ENCODE measurements at places on chromosomes 6 and 20.

GRCh38 chr6:10613077-10613476, 81.3 kb downstream of the C6orf52 start:
- no peak overlapping the region for H3K4me3 ChIP-seq
- H3K36me3 ChIP-seq = no peaks in the 10 kb centered on the region
- no peaks in the 10 kb centered on the region for H3K27me3 ChIP-seq
- no peaks in the 10 kb centered on the region for H3K4me1 ChIP-seq

DNA sequence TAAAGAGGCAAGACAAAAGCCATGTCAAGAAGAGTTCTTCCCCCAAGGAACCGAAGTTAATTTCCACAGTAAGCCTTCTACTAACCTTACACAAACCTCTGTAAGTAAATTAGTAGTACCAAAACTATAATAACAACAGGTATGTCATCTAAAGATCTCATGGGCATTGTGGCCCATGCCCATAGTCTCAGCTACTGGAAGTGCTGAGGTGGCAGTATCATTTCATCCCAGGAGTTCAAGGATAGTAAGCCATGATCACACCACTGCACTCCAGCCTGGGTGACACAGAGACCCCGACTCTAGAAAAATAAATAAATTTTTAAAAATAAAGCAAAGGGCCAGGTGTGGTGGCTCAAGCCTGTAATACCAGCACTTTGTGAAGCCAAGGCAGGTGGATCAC, 29.2 kb downstream of the MDN1 start:
- H3K4me3 ChIP-seq = no peak overlapping the region
- DNase-seq = no peak
- no peaks in the 10 kb centered on the region for H3K36me3 ChIP-seq
- H3K27ac ChIP-seq = no peak overlapping the region

- H3K4me1 ChIP-seq = peaks cover 9% of the 10 kb centered on the region
- no peak overlapping the region for H3K4me3 ChIP-seq
- no peaks in the 10 kb centered on the region for H3K27me3 ChIP-seq
- DNase-seq = peak; percentile 77
These were observed 44.2 kb upstream of the SLC9A8 start for GRCh38 chr20:49768204-49769047.

DNA sequence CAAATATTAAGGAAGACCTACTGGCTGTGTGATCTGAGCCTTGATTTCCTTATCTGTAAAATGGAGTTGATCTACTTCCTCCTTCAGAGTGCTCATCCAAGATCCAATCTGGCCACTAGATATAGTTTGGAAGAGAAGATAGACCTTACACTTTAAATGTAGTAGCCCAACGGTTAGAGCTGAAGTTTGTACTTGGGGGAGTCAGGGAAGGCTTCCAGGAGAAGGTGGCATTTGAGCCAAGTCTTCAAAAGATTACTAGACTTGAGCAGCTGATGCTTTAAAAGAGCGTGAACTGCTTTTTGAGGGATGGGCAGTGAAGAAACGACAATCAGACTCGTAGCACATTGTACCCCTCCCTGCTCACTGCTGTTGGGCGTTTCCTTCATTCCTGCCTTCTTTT, 3.6 kb downstream of the LBP start:
- H3K4me1 ChIP-seq = no peaks in the 10 kb centered on the region
- no peaks in the 10 kb centered on the region for H3K27me3 ChIP-seq
- H3K36me3 ChIP-seq = no peaks in the 10 kb centered on the region
- DNase-seq = no peak
- H3K27ac ChIP-seq = no peak overlapping the region

DNA sequence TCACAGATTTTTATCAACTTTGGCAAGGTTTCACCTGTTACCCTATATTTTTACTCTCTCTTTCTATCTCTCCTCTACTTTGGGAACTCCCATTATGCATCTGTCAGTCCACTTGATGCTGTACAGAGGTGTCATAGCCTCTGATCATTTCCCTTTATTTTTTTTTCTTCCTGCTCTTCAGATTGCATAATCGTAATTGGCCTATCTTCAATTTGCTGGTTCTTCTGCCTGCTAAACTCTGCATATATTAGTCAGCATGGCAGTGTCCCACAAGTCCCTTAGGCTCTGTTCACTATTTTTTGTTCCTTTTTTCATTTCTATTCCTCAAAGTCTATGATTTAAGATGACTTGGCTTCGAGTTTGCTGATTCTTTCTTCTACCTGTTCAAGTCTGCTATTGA, 44.7 kb upstream of the MICB start:
- H3K36me3 ChIP-seq = no peaks in the 10 kb centered on the region
- no peaks in the 10 kb centered on the region for H3K4me1 ChIP-seq
- peaks cover 3% of the 10 kb centered on the region for H3K27me3 ChIP-seq
- H3K4me3 ChIP-seq = no peak overlapping the region
- no peak for DNase-seq
- H3K27ac ChIP-seq = no peak overlapping the region

- H3K27me3 ChIP-seq = no peaks in the 10 kb centered on the region
- H3K36me3 ChIP-seq = no peaks in the 10 kb centered on the region
- no peaks in the 10 kb centered on the region for H3K4me1 ChIP-seq
- no peak overlapping the region for H3K27ac ChIP-seq
These were observed 210.5 kb upstream of the RSPO3 start for GRCh38 chr6:126907996-126908395.

- no peaks in the 10 kb centered on the region for H3K36me3 ChIP-seq
- H3K27ac ChIP-seq = no peak overlapping the region
- no peak for DNase-seq
- no peak overlapping the region for H3K4me3 ChIP-seq
- no peaks in the 10 kb centered on the region for H3K4me1 ChIP-seq
- no peaks in the 10 kb centered on the region for H3K27me3 ChIP-seq
These were observed 148.2 kb upstream of the RIPOR2 start for GRCh38 chr6:25083784-25084507.

- DNase-seq = no peak
- H3K4me3 ChIP-seq = no peak overlapping the region
- H3K27me3 ChIP-seq = peaks cover 12% of the 10 kb centered on the region
- no peak overlapping the region for H3K27ac ChIP-seq
- no peaks in the 10 kb centered on the region for H3K36me3 ChIP-seq
These were observed 10.0 kb upstream of the DTNBP1 start for GRCh38 chr6:15672818-15673217.

GRCh38 chr20:45826381-45827019, 612 bp downstream of the TNNC2 start:
- H3K4me3 ChIP-seq = no peak overlapping the region
- no peaks in the 10 kb centered on the region for H3K36me3 ChIP-seq
- peaks cover 5% of the 10 kb centered on the region for H3K27me3 ChIP-seq
- peak overlapping the region; percentile 34 for H3K27ac ChIP-seq

- peaks cover 8% of the 10 kb centered on the region for H3K4me1 ChIP-seq
- H3K27me3 ChIP-seq = peaks cover 3% of the 10 kb centered on the region
- H3K4me3 ChIP-seq = no peak overlapping the region
- no peak overlapping the region for H3K27ac ChIP-seq
These were observed 1.3 kb downstream of the RGS19 start for GRCh38 chr20:64077876-64078551.

- H3K4me3 ChIP-seq = no peak overlapping the region
- H3K27me3 ChIP-seq = no peaks in the 10 kb centered on the region
- H3K27ac ChIP-seq = no peak overlapping the region
- no peaks in the 10 kb centered on the region for H3K4me1 ChIP-seq
- no peaks in the 10 kb centered on the region for H3K36me3 ChIP-seq
- no peak for DNase-seq
These were observed 85.2 kb downstream of the PRSS35 start for GRCh38 chr6:83597511-83597910.

- no peaks in the 10 kb centered on the region for H3K27me3 ChIP-seq
- H3K27ac ChIP-seq = no peak overlapping the region
- H3K4me3 ChIP-seq = no peak overlapping the region
- no peaks in the 10 kb centered on the region for H3K4me1 ChIP-seq
- no peaks in the 10 kb centered on the region for H3K36me3 ChIP-seq
- no peak for DNase-seq
These were observed 270.9 kb upstream of the JARID2 start for GRCh38 chr6:14974792-14975470.

- no peaks in the 10 kb centered on the region for H3K36me3 ChIP-seq
- no peak overlapping the region for H3K4me3 ChIP-seq
- no peaks in the 10 kb centered on the region for H3K4me1 ChIP-seq
- H3K27me3 ChIP-seq = peaks cover 7% of the 10 kb centered on the region
- no peak for DNase-seq
These were observed 95.0 kb downstream of the CDH26 start for GRCh38 chr20:60053125-60053817.

GRCh38 chr6:131132360-131132759, 2.9 kb upstream of the AKAP7 start:
- no peak overlapping the region for H3K4me3 ChIP-seq
- no peak for DNase-seq
- H3K27me3 ChIP-seq = no peaks in the 10 kb centered on the region
- peaks cover 2% of the 10 kb centered on the region for H3K4me1 ChIP-seq

- H3K27ac ChIP-seq = no peak overlapping the region
- no peaks in the 10 kb centered on the region for H3K36me3 ChIP-seq
- DNase-seq = no peak
- H3K4me3 ChIP-seq = no peak overlapping the region
- no peaks in the 10 kb centered on the region for H3K4me1 ChIP-seq
These were observed 149.7 kb downstream of the LAMA2 start for GRCh38 chr6:129032602-129033001.

DNA sequence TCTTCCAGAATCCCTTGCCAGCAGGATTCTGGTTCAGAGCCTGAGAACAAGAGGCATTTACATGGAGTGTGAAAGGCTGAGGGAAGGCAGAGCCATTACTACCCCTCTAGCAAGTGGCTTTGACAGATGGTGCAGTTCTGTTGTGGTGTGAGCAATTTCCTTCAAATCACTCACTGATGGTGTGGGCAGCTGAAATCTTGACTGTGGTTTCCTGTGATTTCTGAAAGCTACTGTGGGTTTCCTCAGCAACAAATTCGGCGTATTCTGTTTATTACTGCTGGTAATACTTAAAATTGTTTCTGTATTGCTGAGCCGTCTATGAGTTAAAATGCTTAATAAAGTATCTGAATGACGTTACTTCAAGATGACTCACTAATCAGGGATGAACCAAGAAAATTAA, 181.5 kb upstream of the TCF21 start:
- no peaks in the 10 kb centered on the region for H3K36me3 ChIP-seq
- H3K27me3 ChIP-seq = no peaks in the 10 kb centered on the region
- H3K4me1 ChIP-seq = peaks cover 6% of the 10 kb centered on the region
- H3K4me3 ChIP-seq = no peak overlapping the region

- no peaks in the 10 kb centered on the region for H3K4me1 ChIP-seq
- H3K27ac ChIP-seq = no peak overlapping the region
- H3K36me3 ChIP-seq = no peaks in the 10 kb centered on the region
- peak; percentile 45 for DNase-seq
These were observed 45.5 kb upstream of the NXT1 start for GRCh38 chr20:23305098-23305497.

DNA sequence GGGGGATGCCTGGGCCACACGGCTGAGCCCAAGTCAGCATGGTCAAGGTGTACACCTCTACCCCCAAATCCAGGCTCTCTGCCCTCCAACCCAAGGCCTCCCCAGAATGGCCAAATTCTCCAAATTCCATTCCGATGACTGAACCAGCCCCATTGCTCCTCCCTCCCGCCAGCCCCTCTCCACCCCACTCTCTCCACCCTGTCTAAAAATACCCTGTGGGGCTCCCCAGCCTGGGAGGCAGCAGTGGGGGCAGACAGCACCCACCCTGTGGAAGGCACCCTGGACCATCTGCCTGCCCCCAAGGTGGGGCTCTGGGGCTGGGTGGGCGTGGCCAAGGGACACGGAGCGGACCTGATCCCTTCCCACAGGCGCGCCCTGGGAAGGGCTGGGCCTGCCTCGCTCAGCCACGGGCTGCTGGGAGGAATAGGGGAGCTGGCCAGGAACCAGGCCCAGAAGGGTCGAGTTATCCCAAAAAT, 11.4 kb downstream of the TEAD3 start:
- no peak for DNase-seq
- no peaks in the 10 kb centered on the region for H3K27me3 ChIP-seq
- H3K36me3 ChIP-seq = peaks cover 9% of the 10 kb centered on the region
- H3K4me3 ChIP-seq = no peak overlapping the region

DNA sequence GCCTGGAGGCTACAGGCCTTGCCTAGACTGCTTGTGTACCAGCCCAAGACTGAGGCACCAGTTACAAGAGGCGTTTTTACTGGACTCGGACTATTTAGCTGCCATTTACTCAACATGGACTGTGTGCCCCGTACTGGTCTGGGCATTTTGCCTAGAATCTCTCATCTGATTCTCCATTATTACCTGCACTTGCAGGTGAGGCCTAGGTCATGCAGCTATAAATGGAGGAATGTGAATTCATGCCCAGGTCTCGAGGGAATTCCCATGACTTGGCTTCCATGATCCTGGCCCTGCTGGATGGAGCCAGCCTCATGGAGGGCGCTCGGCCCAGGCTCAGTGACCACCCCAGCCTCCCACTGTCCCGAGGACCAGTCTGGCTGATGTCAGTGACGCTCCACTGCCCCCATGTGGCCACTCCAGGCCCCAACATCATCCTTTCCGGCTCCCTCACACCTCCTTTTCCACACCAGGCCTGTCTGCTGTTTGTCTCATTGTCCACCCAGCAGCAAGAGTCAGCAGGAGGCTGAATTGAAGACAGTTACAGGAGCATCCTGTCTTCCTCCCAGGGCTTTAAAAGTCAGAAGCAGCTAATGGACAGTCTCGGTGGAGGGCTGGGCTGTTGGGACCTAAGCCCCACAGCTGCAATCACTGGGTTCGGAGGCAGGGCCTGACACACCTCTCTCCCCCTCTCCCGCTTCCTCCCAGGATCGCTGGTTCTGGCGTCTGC, 8.7 kb downstream of the MMP24OS start:
- peaks cover 3% of the 10 kb centered on the region for H3K4me1 ChIP-seq
- peaks cover 6% of the 10 kb centered on the region for H3K36me3 ChIP-seq
- no peaks in the 10 kb centered on the region for H3K27me3 ChIP-seq
- peak; percentile 45 for DNase-seq

GRCh38 chr6:30935018-30935417, 3.0 kb upstream of the SFTA2 start:
- peaks cover 21% of the 10 kb centered on the region for H3K27me3 ChIP-seq
- no peak overlapping the region for H3K4me3 ChIP-seq
- H3K27ac ChIP-seq = no peak overlapping the region
- no peak for DNase-seq
- H3K36me3 ChIP-seq = no peaks in the 10 kb centered on the region
- no peaks in the 10 kb centered on the region for H3K4me1 ChIP-seq

DNA sequence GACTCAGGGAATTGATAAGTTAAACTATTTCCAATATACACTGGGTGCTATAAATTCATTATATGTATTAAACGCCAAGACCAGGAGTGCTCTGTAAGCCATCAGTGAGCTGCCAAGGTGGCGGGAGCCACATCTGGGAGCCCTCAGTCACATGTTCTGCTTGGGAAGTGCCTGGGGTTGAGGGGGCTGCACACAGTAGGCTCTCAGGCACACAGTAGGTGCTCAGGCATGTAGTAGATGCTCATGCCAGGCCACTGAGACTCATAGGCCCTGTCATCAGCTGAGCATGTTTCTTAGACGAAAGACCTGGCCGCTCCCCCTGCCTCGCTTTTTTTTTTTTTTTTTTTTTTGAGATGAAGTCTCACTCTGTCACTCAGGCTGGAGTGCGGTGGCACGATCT, 83.3 kb upstream of the BHLHE23 start:
- H3K4me1 ChIP-seq = no peaks in the 10 kb centered on the region
- H3K27ac ChIP-seq = no peak overlapping the region
- H3K4me3 ChIP-seq = no peak overlapping the region
- no peak for DNase-seq
- no peaks in the 10 kb centered on the region for H3K27me3 ChIP-seq
- H3K36me3 ChIP-seq = no peaks in the 10 kb centered on the region
